Lower lobe of right lung (tissue), 2 donors: ENCODE measurements at places on chromosomes 16 and 17. TPM values are rescaled to one million over a fixed set of nuclear protein-coding genes. Genes with fewer than 3 reads are reported as not detected.

The PRAC1 gene
- total RNA-seq: not detected

The SPATA32 gene
- not detected for total RNA-seq

The KRT25 gene
- not detected for total RNA-seq

The HS3ST3B1 gene
- total RNA-seq: 3.4 TPM

The SPNS1 gene
- 77.5 TPM for total RNA-seq

The CDH3 gene
- 3.4 TPM for total RNA-seq

The WDR90 gene
- total RNA-seq: 31.4 TPM

The TBC1D3C gene
- total RNA-seq: 0.38 TPM

The KCNJ18 gene
- not detected for total RNA-seq

The DUSP3 gene
- 92.9 TPM for total RNA-seq

The ASPHD1 gene
- 1.6 TPM for total RNA-seq

The G6PC1 gene
- not detected for total RNA-seq

The ODAD4 gene
- total RNA-seq: 5.4 TPM

The CALB2 gene
- 1.6 TPM for total RNA-seq

The ALOX15B gene
- total RNA-seq: 53.5 TPM

The TOB1 gene
- 72.9 TPM for total RNA-seq

The KLHL10 gene
- 0.50 TPM for total RNA-seq

The TTYH2 gene
- total RNA-seq: 7.7 TPM

The AANAT gene
- not detected for total RNA-seq

The ITGB3 gene
- total RNA-seq: 10.5 TPM

The PPY gene
- total RNA-seq: not detected

The TBC1D26 gene
- not detected for total RNA-seq

The OR1F1 gene
- total RNA-seq: not detected

The OTOP3 gene
- total RNA-seq: not detected

The CD300LB gene
- total RNA-seq: 1.5 TPM

The CCL4 gene
- 11.9 TPM for total RNA-seq

The CRHR1 gene
- not detected for total RNA-seq

The MRPL27 gene
- total RNA-seq: 43.9 TPM

The SPNS2 gene
- total RNA-seq: 42.0 TPM

The SLFN13 gene
- total RNA-seq: 27.1 TPM

The SPATA2L gene
- total RNA-seq: 10.3 TPM

The PIK3R5 gene
- 44.0 TPM for total RNA-seq

The MEOX1 gene
- 0.86 TPM for total RNA-seq

The HSF4 gene
- total RNA-seq: 76.3 TPM

The CACNA1G gene
- 0.21 TPM for total RNA-seq

The WNK4 gene
- total RNA-seq: 0.47 TPM

The NPIPB13 gene
- total RNA-seq: 27.6 TPM

The KRT31 gene
- not detected for total RNA-seq

The MED9 gene
- 14.5 TPM for total RNA-seq

The PRAC2 gene
- total RNA-seq: not detected

The SYCE1L gene
- total RNA-seq: 2.6 TPM

The DRC3 gene
- total RNA-seq: 13.4 TPM

The C17orf50 gene
- total RNA-seq: not detected

The EPOP gene
- 1.0 TPM for total RNA-seq

The ZNF778 gene
- 9.7 TPM for total RNA-seq

The ABCC1 gene
- total RNA-seq: 47.5 TPM

The TBCD gene
- 84.8 TPM for total RNA-seq

The ABCC6 gene
- 40.5 TPM for total RNA-seq

The DNAAF1 gene
- total RNA-seq: 18.8 TPM

The FAM83G gene
- total RNA-seq: 5.8 TPM

The FBXL16 gene
- 11.0 TPM for total RNA-seq

The MT3 gene
- total RNA-seq: not detected

The IRX5 gene
- 23.8 TPM for total RNA-seq

The CCDC200 gene
- not detected for total RNA-seq

The OR3A2 gene
- not detected for total RNA-seq
